Activated T-helper 1 cell treated with anti-CD3 and anti-CD28 coated beads, Interleukin-12 subunit alpha, Interleukin-12 subunit beta, Interleukin-2, Interleukin-4 antibody, amounts not matched to agents 30 ng/mL and 10 ng/mL and 1 ng/mL, durations not matched to agents 14 hours and 24 hours and 36 hours (primary cell): ENCODE measurements at places on chromosomes 4 and X.

- peaks cover 2% of the 10 kb centered on the region for H3K27me3 ChIP-seq
- H3K4me1 ChIP-seq: peaks cover 7% of the 10 kb centered on the region
- DNase-seq: no peak
- H3K4me3 ChIP-seq: no peak overlapping the region
- no peaks in the 10 kb centered on the region for H3K36me3 ChIP-seq
These were observed 19.1 kb upstream of the SPINK2 start for GRCh38 chr4:56840559-56840958.

- H3K4me3 ChIP-seq: no peak overlapping the region
- H3K36me3 ChIP-seq: no peaks in the 10 kb centered on the region
- H3K4me1 ChIP-seq: no peaks in the 10 kb centered on the region
- no peaks in the 10 kb centered on the region for H3K27me3 ChIP-seq
- no peak overlapping the region for H3K27ac ChIP-seq
These were observed 95.5 kb downstream of the MXRA5 start for GRCh38 chrX:3250966-3251365.

- no peaks in the 10 kb centered on the region for H3K27me3 ChIP-seq
- no peak overlapping the region for H3K4me3 ChIP-seq
- H3K27ac ChIP-seq: no peak overlapping the region
- no peaks in the 10 kb centered on the region for H3K4me1 ChIP-seq
These were observed 131.9 kb downstream of the FHIP1A start for GRCh38 chr4:151540728-151541388.

DNA sequence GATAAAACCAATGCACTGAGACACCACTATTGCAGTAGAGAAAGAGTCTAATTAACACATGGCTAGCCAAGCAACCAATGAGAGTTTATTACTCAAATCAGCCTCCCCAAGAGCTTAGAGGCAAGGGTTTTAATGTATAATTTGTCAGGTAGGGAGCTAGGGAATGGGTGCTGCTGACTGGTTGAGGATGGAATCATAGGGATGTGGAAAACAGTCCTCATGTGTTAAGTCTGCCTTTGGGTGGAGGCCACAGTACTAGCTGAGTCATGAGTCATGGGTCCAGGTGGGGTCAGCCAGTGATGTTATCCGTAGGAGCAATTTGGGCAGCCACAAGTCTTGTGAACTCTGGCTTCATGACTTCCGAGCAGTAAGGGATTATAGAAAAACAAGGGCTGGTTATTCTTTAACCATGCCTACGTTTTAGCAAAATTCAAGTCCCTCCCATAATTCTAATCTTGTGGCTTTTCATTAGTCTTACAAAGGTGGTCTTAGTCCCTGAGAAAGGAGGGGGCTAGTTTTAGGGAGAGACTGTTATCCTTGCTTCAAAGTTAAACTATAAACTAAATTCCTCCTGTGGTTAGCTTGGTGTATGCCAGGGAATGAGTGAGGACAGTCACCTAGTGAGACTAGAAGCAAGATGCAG is 25.1 kb upstream of the PLAC8 start:
- H3K4me3 ChIP-seq: no peak overlapping the region
- no peak overlapping the region for H3K27ac ChIP-seq
- DNase-seq: no peak

- no peak overlapping the region for H3K27ac ChIP-seq
- peaks cover 39% of the 10 kb centered on the region for H3K4me1 ChIP-seq
- no peak overlapping the region for H3K4me3 ChIP-seq
- no peaks in the 10 kb centered on the region for H3K27me3 ChIP-seq
- peaks cover 65% of the 10 kb centered on the region for H3K36me3 ChIP-seq
These were observed 22.7 kb downstream of the NOP14 start for GRCh38 chr4:2940267-2941137.
